ENCODE measurements at places on chromosomes 3 and 15. TPM values are rescaled to one million over a fixed set of nuclear protein-coding genes. Genes with fewer than 3 reads are reported as not detected.
A peak's percentile ranks its signal among the peaks of the same experiment; 100 is the strongest.

PLAAT1 gene
- 18.3 TPM for total RNA-seq

TMEM212 gene
- not detected for total RNA-seq

GNB5 gene
- total RNA-seq, result 34.2 TPM

- no peak for DNase-seq
Measured at GRCh38 chr3:8128686-8129085, 372.9 kb upstream of the LMCD1 start.

DNA sequence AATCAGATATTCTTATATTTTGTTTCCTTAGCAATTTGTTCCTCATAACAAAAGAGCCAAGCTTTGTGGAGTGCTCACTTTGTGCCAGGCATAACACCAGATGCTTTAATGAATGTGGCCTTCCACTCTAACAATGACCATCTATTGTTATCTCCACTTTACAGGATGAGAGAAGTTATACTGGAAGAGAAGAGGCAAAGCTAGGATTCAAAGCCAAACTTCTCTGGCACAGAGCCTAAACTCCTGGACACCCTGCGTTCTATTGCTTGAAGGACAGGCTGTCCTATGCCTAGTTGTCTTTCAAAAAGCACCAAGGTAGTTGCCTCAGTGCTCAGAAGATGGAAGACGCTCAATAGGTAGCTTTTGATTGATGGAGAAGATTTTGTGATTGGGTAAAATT is 123.2 kb upstream of the FEZF2 start:
- no peak for DNase-seq

COX17 gene
- total RNA-seq, result 11.0 TPM

- DNase-seq, result no peak
Measured at GRCh38 chr3:96986241-96986640, 171.8 kb downstream of the EPHA6 start.

DNA sequence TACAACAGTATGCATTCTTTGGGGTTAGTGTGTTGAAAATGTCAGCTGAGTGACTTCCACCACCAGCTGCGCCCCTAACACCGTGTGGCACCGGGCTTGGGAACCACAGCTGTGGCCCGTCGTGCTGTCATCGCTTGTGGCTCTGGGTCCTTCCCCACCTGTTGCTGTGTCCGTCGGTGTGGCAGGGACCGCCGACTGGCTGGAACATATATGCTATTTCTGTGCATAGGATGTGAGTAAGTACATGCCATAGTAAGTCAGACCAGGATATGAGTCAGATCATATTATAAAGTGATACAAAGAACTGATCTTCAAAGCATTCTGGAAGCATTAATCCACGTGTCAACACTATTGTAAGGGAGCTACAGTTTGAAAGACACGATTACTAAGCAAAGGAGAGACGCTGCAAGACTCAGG is 31.9 kb downstream of the EHD4 start:
- DNase-seq, result no peak

DNA sequence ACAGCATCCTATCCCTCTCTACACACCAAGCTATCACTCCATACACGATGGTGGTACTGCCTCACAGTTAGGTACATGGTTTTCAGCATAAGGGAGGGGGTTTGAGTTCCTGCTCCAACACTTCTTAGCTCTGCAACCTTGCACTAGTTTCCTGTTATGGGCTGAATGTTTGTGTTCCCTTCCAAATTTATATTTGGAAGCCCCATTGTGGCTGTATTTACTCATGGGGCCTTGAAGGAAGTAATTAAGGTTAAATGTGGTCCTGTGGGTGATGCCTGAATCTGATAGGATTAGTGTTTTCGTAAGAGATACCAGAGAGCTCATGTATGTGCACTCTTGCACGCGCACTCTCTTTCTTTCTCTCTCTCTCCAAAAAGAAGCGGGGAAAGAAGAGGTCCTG is 259.4 kb downstream of the RORA start:
- no peak for DNase-seq

IGSF10 gene
- total RNA-seq, result 0.82 TPM

DNA sequence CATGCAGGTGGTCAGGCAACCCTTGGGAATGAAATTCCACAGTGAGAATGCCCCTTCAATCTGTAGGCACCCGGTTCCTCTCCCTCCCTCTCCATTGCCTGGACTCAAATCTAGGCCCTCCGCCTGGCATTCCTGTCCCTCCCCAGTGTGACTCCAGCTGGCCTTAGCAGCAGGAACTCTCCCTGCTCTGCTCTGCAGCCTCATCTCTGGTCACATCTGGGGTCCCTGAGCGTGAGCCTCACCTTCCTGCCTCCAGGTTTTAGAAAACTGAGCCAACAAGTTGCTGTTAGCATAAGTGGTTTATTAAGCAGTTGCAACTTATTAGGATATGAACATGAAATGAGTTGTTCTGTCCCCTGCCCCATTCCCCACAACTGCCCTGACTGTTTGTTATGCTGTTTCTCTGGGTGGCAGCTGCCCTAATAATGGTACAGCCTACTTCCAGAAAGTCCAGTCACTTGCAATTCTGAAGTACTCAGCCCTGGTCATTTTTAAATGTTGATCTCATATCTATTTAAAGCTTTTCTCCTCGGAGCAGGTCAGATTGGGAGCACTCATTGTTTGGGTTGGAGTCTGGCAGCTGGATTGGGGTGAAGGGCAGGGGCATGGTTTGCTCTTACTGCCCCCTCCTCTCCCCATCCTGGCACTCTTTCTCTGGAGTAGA is 63.0 kb upstream of the ANKRD34C start:
- no peak for DNase-seq

DNA sequence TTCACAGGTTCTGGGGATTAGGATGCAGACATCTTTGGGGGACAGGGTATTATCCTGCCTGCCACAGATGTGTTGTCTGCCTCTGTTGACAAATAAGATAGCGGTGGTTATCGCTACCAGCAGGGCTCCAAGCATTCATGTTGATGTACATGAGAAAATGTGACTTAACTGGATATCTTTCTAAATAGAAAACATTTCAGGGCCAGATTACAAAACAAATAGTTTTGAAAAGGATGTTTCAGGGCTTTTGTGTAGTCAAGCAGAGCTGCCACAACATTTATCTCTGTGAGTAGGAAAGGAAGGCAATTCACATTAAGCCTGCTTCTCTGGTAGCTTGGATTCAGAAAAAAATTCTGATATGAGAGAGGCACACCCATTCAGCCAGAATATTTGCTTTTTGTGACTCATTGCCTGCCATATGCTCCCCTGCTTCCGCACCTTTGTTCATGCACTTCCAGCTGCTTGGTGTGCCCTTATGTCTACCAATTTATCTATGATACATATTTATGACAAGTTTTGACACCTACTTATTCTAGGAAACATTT is 22.8 kb downstream of the PLS1 start:
- no peak for DNase-seq

- DNase-seq, result peak; percentile 69
Measured at GRCh38 chr15:34795267-34796081, at the start of gene ACTC1. Gene ACTC1, minus strand, starts transcription at chr15:34795549. Its CDS starts 741 bp downstream, at chr15:34794808.

DNA sequence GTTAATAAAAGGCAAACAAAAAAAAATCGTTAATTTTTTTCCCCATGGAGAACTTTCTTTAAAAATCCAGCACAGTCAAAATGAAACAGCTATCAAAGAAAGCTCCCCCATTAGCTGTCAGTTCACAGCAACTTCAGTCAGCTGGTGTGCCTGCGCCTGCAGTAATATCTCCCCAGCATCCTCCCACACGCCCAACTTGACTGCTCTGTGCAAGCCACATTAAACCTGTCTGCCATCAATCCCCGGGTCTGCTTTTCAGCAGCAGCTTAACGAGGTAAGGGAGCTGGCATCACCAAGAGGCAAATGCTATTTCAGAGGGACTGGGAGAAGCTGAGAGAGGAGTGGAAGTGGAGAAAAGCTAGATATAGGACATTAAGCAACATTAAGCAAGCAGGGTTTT is 337.5 kb downstream of the GAP43 start:
- no peak for DNase-seq

GRCh38 chr3:55285156-55285555 is 201.9 kb downstream of the WNT5A start:
- no peak for DNase-seq

GRCh38 chr3:56926243-56926946 is 124.6 kb upstream of the ARHGEF3 start:
- DNase-seq, result no peak

TM4SF18 gene
- total RNA-seq, result 3.7 TPM

DNA sequence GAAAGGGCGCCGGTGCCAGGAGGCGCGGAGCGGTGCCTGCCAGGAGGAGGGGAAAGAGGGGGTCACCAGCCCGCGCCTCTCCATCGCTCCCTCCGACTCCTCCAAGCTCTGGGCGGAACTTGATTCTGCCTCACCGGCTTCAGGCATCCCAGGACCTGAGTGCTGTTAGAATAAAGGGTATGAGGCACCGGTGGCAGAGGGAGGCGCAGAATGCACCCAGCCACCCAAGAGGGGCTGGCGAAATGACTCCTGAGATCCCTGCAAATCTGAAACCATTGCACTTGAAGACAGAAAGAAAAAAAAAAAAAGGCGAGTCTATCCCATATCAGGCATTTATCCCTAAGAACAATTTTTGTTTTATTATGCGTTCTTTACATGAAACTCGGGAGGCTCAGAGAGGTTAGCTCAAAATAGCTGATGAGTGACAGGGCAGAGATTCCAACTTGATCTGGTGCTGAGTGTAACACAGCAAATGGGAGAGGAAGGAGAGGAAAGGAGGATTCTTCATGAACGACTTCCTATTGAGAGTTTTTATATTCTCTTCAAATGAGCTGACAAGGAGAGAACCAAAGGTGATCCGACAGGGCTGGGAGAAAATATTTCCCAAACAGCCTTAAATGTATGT is 157.0 kb upstream of the FRMD4B start:
- DNase-seq, result no peak

LRRN1 gene
- total RNA-seq, result 24.9 TPM

- peak; percentile 53 for DNase-seq
Measured at GRCh38 chr3:188954590-188955208, 217.1 kb upstream of the TPRG1 start.

- DNase-seq, result no peak
Measured at GRCh38 chr3:139506766-139507165, 30.4 kb upstream of the RBP2 start.

RSL24D1 gene
- 178 TPM for total RNA-seq

TMCO5A gene
- not detected for total RNA-seq

DNA sequence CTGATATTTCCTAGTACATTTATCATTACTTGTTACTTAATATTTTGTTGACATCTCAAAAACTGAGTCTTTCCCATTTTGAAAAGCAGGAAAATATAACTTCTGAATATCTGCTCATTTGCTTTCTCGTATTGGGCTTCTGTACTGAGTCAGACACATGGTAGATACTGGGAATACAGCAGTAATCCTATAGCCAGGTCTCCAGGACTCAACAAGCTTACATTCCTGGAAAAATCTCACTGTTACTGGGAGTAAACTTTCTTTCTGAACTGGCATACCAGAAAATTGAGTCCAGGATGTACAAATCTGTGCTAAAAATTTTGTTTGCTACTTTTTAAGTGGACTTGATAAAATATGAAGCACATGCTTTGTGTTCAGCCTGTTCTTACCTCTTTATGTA is 240.4 kb downstream of the RBMS3 start:
- DNase-seq, result no peak

DNA sequence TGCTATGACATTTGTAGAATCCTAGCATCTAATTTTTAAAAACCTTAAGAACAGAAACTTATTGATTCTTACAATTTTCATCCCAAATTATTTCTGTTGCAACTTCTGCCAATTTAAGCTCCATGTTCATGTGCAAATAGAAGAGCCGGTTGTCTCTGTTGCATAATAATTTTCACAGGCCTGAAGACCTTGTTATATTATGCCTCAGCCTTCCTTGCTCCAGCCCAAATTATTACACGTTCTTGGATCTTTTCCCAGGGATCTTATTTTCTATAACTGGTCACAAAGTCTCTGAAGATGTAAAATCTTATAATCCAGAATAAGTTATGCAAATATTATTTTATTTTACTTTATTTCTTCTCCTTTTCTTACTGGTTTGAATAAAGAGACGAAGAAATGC is 210.7 kb upstream of the DPH6 start:
- no peak for DNase-seq

PKM gene
- total RNA-seq, result 285 TPM

GRCh38 chr3:30428251-30428650 is 178.2 kb upstream of the TGFBR2 start:
- no peak for DNase-seq

GRCh38 chr3:42778644-42779043 is 5.6 kb upstream of the CCDC13 start:
- no peak for DNase-seq

CCDC39 gene
- total RNA-seq, result 0.82 TPM

DNA sequence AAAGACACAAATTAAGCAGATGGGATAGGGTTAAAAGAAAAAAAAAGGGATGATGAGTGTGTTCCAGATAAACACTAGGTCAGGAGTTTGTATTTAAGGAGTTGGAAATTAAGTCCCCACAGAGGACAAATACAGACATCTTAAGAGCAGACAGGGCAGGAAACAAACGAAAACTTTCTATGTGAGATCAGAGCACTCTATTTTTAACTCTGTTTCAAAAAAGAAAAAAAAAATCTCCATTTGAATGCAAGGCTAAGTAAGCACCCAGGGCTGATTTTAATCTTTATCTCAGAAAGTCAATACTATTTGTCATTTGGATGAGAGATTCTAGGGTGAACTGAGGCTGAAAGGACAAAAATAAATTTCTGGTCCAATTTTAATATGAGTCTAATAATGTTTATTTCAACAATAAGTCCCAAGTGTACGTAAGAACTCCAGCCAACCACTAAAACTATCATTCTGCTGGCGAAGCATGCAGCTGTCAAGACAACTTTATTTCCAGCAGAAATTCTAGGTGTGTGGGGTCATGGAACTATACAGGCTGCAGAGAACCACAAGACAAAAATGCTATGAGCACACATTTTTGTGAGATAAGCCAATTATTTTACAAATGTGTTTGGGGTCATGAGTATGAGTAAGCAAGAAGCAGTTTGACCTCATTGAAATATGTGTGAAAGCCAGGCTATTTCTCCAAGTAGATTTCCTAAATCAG is 186.1 kb downstream of the FMN1 start:
- no peak for DNase-seq

GRCh38 chr3:142997330-142997729 is 4.0 kb upstream of the U2SURP start:
- DNase-seq, result no peak

- DNase-seq, result no peak
Measured at GRCh38 chr3:151315136-151315535, 1.5 kb downstream of the GPR87 start.

TMEM40 gene
- not detected for total RNA-seq

- no peak for DNase-seq
Measured at GRCh38 chr3:79172241-79172640, 595.6 kb downstream of the ROBO1 start.

DNA sequence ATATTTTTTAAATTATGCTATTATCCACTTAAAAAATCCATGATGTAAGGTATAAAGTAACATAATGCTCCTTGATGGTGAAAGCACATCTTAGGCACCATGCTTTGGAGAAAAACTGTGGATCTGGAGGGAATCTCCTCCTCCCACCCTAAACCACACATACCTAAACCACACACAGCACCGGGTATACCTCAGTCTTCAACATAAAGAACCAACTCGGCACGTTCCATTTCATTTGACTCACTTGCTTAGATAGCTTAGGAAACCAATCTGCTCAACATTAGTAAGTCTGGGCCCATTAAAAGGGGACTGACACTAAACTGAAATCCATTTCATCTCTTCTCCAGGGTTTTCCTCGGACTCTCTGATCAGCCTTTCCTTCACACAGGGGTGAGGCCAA is 945.7 kb upstream of the CFAP20DC start:
- no peak for DNase-seq

CPEB1 gene
- total RNA-seq, result 2.0 TPM
